ENCODE measurements at places on chromosomes 12 and 14. TPM values are rescaled to one million over a fixed set of nuclear protein-coding genes. Genes with fewer than 3 reads are reported as not detected.

- DNase-seq, result no peak
Measured at GRCh38 chr14:79841433-79841832, 369.9 kb downstream of the DIO2 start.

The BTBD7 gene
- total RNA-seq, result 12.7 TPM

The BATF gene
- not detected for total RNA-seq

The PAH gene
- not detected for total RNA-seq

DNA sequence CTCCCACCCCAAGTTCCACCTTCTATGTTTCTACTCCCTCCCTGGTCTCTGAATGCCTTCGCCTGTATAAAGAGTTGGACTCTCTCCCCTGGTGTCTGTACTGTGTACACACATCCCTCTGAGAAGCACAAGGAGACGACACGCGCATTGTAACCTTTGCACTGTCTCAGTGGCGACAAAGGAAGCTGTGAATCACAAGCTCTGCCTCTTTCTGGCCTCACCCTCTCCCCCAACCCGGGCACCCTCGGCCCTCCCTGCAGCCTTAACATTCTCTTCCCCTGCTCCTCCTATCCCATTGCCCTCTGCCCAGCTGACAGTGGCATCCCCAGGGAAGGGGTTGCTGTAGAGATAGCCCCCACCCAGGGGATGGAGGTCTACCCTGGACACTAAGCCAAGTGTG, 2.5 kb upstream of the SMARCD1 start:
- DNase-seq, result no peak

The KRT3 gene
- not detected for total RNA-seq

- DNase-seq, result no peak
Measured at GRCh38 chr14:85336817-85337216, 193.1 kb upstream of the FLRT2 start.

DNA sequence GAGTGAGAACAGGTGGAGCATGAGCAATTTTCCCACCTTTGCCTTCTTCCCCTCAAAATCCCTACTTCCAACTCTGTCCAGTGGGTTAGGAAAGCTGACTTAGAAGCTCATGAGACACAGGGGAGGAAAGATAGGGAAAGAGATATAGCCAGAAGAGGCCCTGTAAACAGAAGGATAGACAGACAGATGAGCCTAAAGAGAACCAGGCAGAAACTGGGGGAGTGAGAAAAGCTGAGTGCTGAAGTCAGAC, 5.0 kb downstream of the AJUBA start:
- DNase-seq, result no peak

The LPAR5 gene
- 0.03 TPM for total RNA-seq

The CSRP2 gene
- 57.5 TPM for total RNA-seq

DNA sequence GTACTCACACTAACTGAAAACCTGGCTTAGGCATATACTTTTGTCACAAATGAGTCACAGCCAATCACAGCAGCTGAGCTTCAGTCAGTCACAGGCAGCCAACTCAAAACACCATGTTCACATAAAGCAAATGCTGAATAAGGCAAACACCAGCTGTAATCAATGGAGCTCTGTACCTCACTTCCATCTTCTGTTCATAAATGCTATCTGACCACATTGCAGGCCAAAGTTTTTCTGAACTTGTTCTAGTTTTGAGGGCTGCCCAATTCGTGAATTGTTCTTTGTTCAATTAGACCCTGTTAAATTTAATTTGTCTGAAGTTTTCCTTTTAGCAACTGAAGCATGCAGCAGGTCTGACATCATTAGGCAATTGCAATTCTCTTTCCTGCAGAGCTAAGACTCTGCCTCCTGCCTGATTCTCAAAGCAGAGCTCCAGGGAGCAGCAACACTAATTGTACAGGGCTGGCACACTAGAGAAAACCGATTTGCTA, 129.9 kb downstream of the WIF1 start:
- DNase-seq, result no peak

- no peak for DNase-seq
Measured at GRCh38 chr12:105911966-105912365, 226.8 kb downstream of the NUAK1 start.

The ZFP36L1 gene
- total RNA-seq, result 7.8 TPM

The EML1 gene
- 19.2 TPM for total RNA-seq

DNA sequence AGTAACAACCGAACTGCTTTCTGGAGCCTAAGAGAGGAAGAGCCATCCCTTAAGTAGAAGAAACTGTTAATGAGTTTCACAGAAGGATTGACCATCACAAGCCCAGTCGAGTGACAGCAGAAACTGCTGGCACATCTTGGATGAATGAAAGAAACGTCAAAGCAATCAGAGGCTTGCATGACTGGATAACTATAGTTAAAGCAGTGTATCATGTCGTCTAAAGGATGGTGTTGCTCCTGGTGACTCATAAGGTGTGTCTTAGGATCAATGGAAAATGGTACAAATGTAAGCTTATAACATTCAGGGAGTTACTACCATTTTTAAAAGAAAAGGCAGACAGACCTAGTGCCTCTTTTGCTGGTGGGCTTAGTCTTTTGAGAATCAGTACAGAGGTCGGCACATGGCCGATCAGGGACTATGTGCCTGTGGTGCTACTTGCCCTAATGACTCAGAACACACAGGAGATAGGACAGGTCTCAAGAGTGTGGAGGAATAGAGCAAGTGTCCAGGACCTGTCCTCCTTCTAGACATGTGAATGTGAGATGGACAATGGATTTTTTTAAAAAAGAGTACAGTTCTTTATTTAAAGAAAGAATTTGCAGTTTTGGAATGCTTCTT, 55.7 kb downstream of the TMX1 start:
- DNase-seq, result no peak

- DNase-seq, result no peak
Measured at GRCh38 chr12:19867151-19867550, 427.9 kb downstream of the AEBP2 start.

GRCh38 chr14:31968107-31968810, 108.8 kb upstream of the ARHGAP5 start:
- peak; percentile 50 for DNase-seq

DNA sequence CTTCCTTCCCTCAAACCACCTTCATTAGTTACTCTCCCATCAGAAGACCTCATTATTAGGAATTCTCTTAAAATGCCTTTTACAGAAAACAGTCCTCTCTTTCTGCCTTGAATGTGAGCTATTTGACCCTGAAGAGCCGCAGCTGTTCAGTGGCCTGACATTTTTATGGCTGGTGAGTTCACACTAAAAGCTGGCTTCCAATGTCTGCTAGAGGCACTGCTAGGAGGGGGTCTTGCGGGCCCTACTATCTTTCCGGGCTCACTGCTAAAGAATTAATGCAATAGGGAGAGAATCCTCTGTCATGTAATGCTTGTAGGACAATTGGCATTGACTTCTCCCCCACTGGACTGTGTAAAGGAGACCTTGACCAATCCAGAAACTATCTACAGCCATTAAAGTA, 87.7 kb downstream of the GPR135 start:
- DNase-seq, result no peak

DNA sequence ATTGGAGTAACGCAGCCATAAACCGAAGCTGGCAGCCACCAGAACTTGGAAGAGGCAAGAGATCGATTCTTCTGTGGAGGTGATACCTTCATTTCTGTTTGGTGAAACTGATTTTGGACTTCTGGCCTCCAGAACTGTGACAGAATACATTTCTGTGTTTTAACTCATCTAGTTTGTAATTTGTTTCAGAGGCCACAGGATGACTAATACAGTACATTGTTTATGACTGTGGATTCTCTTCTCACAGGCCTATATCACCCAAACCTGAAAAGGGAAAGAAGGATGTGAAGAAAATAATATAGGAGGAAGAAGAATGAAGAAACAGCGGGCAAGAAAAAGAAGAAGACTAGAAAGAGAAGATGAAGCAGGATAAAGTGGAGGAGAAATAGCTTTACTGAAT, 263.8 kb upstream of the DIO2 start:
- no peak for DNase-seq

DNA sequence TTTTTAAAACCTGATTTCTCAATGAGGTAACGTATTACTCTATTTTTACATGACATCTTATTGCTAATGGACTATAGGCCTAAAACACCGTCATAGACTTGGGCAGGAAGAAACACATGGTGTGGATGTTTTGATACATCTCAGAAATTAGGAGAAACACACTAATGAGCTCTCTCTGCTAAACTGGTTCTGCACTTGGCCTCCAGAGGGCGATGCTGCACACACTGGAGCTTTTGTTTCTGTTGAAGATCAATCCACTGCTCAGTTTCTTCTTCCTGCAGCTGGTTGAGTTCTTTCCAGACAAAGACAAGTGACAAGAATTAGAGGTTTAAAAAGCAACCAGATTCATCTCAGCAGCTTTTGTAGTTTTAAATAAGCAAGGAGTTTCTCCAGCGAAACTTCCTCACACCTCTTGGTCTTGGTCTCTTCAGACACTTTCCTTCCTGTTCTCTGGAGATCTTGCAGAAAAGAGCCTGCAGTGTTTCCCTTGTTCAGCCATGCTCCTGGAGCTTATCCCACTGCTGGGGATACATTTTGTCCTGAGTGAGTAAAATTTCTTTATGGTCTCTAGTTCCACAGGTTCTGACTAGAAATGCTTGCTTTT, 178.5 kb upstream of the OR4E1 start:
- DNase-seq, result peak; percentile 8

- DNase-seq, result no peak
Measured at GRCh38 chr12:1507308-1507707, 87.1 kb downstream of the FBXL14 start.

Measured in G401 (cell line).